Foreskin keratinocyte (primary cell): ENCODE measurements at places on chromosomes 1 and 21. TPM values are rescaled to one million over a fixed set of nuclear protein-coding genes. Genes with fewer than 3 reads are reported as not detected.

- peak; percentile 57 for DNase-seq
Observed at GRCh38 chr21:38759413-38759812, 46.3 kb upstream of the ETS2 start.

- DNase-seq = no peak
Observed at GRCh38 chr21:34908419-34909055, 140.6 kb downstream of the RUNX1 start.

The RUNX3 gene
- 0.10 TPM in 1 of 2 replicates, not detected in the other for total RNA-seq

DNA sequence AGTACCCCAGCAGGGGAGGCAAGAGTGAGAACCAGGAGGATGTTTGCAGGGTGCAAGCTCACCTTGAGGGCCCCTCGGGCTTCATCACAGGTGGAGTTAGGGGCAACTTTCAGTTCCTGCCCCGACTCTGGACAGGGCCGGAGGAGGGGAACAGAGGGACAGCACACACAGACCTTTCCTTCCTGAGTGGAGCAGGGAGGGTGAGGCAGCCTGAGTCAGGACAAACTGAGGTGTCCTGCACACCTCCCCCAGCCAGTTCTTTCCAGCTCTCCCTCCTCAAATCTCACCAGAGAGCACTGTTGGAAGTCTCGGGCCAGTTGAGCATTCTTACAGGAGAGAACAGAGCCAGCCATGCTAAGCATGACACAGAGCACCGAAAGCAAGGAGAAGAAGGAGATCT lies 1.5 kb downstream of the ENTREP3 start:
- no peak for DNase-seq

- no peak for DNase-seq
Observed at GRCh38 chr1:154000420-154000819, 9.9 kb downstream of the RPS27 start.

GRCh38 chr1:157040802-157041201 lies 4.7 kb downstream of the ARHGEF11 start:
- DNase-seq = no peak

DNA sequence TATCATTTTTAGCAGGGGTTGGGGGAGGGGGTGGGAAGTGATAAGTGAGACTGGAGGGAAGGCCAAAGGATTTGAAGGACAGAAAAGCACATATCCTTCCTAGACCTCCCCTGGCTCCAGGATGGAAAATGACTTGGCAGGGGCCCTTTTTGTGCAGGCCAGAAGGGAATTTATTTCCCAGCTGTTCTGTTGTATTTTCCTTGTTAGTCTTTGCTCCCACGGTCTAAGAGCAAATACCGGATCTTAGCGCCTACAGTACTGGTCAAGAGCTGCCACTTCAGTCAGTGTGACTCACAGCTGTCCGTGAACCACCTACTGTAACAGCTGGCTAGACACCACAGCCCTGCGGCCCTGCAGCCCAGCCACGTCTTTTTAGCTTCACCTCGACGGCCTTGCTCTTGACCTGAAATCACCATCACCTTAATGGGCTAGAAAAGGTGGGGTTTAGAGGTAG lies 51.0 kb upstream of the ERRFI1 start:
- DNase-seq = no peak

DNA sequence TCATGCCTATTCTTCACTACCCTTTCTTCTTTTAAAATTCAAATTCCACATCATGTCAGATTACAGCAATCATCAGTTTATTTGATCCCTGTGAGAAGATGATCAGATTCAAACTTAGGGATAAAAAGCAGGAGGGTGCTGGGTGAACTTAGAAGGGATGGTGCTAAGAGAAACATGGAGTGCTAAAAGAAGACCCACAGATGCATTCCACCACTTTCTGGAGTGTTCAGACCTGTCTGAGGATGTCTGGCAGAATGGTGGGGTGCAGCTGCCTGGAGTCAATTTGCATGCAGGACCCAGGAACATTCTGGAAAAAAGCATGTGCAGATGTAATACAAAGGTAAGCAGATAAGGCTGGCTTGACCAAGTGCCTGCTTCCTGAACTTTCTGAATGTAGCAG lies 372.9 kb upstream of the RUNX1 start:
- DNase-seq = no peak

The PRELP gene
- total RNA-seq = 0.03 and 0.07 TPM in 2 replicates

- no peak for DNase-seq
Observed at GRCh38 chr1:184145083-184145482, 93.6 kb downstream of the TSEN15 start.

DNA sequence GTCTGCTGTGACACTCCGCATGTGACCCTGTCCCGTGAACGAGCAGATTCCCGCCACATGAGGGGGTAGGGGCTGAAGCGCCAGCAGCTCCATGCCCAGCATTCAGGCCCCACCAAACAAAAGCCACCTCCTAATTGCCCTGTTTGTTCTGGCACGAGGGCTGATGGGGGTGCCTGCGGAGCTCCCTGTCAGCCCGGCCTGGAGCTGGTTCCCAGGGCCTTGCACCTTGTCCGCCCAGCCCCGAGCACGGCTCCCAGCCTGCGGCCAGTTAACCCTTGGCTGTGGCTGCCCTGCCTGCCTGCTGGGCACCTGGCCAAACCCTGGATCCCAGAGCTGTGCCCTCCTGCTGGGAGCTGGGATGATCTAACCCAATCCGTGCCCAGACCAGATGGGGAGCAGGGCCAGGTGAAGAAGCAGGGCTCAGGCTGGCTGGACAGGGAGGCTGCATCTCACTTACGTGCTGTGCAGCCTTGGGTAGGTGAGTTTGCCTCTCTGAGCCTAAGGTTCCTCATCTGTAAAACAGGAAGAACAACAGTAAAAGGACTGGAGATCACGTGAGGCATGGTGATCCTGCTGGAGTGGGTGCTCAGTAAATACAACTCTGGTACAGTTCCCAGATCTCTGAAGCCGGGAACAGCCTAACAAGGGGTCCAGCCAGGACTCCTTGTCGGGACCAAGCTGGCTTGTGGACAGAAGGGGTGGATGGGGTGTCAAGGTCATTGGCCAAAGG lies 110.9 kb upstream of the IFFO2 start:
- DNase-seq = no peak

DNA sequence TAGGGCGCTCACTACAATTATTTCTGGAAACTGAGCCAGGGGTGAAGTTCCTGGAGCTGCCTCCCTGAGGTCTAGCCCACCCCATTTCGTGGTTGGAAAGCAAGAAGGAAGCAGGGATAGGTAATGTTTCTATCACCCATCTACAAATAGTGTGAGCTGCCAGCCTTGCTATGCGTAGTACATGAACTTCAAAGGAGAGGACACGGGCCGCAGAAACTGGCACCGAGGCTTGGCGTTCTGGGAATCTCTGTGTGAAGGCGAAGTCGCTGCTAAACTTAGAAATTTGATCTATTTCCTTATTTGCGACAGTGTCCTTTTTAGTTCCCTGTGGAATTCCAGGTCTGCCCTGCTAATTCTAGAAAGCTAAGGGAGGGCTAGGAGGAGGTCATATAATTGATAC lies 49.6 kb upstream of the NTPCR start:
- DNase-seq = no peak

GRCh38 chr1:3249631-3250501 lies 180.9 kb downstream of the PRDM16 start:
- DNase-seq = no peak

The SFN gene
- total RNA-seq = 2,642 and 2,753 TPM in 2 replicates

GRCh38 chr1:41907446-41907845 lies 11.3 kb downstream of the HIVEP3 start:
- no peak for DNase-seq

The ASB17 gene
- not detected in 2 replicates for total RNA-seq

DNA sequence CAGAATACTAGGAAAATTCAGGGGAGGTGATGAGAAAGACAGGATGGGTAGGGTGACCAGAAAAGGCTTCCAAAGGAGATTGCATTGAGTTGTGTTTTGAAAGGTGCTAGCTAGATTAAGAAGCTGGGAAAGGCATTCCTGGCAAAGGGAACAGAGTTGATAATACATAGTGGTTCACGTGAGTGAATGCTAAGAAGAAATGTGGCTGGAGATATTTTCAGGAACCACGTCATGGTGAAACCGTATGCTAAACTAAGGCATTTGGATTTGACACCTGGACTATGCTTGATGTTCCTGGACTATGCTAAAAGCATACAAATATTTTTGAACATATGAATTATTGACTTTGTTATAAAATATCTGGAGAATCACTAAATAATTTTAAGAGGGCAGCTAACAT lies 14.7 kb downstream of the CCDC30 start:
- DNase-seq = no peak

The SAMD13 gene
- total RNA-seq = 0.46 and 1.1 TPM in 2 replicates

The PSMG1 gene
- 105 and 113 TPM in 2 replicates for total RNA-seq

DNA sequence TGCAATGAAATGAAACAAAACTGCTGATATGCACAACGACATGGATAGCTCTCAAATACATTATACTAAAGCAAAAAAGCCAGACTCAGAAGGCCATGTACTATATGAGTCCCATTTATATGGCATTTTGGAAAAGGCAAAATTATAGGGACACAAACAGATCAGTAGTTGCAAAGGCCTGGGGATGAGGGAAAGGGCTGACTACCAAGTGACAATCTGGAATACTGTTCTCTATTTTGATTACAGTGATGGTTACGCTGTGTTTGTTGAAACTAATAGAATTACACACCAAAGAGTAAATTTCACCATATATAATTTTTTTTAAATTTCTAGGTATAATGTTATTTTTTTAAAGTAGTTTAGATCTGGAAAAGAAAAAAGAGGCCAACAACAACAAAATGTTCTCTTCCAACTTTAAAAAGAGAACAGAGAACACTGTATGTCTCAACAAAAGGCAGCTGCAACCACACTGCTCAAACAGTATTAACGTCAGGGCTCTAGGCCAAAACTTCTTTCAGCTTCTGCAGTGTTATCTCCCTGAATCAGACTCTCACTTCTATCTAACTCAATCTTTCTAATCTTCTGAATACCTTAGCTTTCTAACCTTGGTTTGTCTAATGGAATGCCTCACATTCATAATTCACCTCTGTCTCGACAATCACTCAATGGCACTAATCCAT lies 75.8 kb downstream of the FOXJ3 start:
- peak; percentile 33 for DNase-seq

DNA sequence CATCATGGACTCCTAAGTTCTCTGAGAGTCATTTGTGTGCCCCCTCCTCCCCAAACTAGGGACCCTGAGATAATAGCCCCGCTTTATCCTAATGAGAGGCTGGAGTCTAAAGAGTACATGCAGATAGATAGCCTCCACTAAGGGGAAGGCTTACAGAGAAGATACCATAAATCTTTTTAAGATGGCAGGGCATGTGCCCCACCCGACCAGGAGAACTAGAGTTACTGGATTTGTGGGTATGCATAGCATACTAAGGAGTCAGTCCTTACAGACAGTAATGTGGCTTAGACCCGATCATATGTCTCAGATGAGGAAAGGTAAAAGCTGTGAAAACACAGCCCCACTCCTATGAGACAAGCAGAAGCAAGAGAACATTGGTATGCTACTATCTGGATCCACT lies 25.7 kb upstream of the PKN2 start:
- DNase-seq = peak; percentile 73

DNA sequence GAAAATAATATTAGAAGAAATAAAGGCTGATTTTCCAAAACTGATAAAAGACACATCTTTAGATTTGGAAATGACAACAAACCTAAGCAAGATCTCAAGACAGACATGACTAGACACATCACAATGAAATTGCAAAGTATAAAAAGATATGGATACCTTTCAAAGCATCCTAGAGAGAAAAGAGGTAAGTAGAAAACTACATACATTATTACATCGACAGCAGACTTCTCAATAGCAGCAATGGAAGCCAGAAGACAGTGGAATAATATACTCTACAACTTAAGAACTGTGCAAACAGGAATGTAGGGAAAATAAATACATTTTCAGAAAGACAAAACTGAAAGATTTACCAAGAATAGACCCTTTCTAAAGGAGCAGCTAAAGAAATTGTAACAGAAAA lies 50.2 kb downstream of the DENND1B start:
- peak; percentile 9 for DNase-seq

DNA sequence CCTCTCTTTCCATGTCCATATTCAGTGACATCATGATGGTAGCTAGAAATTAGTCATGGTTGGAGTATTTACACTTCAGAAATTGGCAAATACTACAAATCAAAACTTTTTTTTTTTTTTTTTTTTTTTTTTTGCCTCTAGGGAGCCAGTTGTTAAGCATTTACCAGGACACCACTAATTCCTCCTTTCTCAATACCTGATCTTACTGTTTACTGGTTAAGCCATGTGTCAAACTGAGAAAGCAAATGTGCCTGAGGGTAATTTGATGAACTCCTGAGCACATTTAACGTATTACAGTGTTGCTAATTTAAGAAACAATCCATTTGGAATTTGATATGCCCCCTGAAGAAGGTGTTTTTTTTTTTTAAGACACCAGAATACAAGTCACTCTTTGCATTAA lies 94.4 kb downstream of the DNM3 start:
- no peak for DNase-seq

GRCh38 chr1:247360991-247361731 lies 29.5 kb upstream of the ZNF496 start:
- no peak for DNase-seq

GRCh38 chr1:86953167-86953566 lies 38.7 kb downstream of the HS2ST1 start:
- DNase-seq = no peak

- DNase-seq = no peak
Observed at GRCh38 chr1:98045767-98046641, 125.2 kb upstream of the DPYD start.

DNA sequence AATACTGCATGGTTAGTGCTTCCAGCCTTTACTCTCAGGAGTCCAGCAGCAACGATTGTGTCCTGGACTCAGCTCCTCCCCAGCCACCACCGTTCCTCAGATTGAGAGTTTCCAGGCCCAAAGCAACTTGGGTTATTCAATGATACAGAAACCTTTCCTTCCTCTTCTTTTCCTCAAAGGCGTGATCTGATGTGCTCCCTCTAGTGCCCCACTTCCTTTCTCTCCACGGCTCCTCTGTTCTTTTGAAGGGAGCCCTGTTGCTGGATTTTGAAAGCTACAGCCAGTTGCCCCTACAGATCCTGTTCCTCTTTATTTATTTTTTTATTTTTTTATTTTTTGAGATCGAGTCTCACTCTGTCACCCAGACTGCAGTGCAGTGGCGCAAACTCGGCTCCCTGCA lies 14.1 kb downstream of the CRP start:
- DNase-seq = no peak

DNA sequence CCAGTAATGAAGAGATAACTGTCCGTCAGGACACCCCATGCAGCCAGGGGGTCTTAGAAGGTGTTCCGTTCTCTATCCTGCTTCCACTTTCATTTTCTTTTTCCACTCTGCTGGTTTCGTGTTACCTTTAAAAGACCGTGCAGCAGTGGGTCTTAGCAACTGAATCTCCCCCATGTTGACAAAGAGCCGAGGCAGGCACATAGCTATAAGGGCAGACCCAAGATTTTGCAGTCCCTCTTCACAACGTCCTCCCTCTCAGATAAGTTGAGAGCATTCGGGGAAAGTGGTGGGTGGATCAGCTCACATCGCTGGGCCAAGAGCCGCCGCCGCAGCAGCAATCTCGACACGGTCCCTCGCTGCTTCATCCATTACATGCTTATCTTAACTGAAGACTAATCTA lies 355.5 kb downstream of the LMO4 start:
- no peak for DNase-seq

The AGMAT gene
- 1.1 TPM in 2 replicates for total RNA-seq

GRCh38 chr1:1170215-1171091 lies 3.2 kb upstream of the TTLL10 start:
- no peak for DNase-seq

The HSF2BP gene
- 2.1 and 4.1 TPM in 2 replicates for total RNA-seq

The SLC5A9 gene
- total RNA-seq = not detected in 2 replicates
